ENCODE measurements at places on chromosomes 2 and 18. TPM values are rescaled to one million over a fixed set of nuclear protein-coding genes. Genes with fewer than 3 reads are reported as not detected.

DNA sequence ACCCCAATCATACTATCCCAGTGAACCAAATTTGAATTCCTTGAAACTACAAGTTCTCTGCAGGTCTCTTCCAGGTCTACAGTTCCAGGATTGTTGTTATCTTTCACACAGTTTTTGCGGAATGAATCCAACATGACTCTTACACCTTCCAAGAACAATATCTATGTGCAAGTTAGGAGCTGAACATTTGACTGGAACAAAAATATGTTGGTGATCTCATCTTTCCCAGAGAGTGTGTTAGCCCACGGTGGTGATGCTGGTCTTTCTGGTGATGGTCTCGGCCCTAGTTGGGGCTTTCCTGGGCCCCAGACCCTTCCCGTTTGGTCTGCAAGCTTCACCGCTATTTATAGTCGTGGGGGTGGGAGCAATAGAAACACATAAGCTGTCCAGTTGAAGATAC is 173.7 kb downstream of the TPGS2 start:
- H3K4me3 ChIP-seq: no peak overlapping the region
- no peaks in the 10 kb centered on the region for H3K27me3 ChIP-seq
- no peak overlapping the region for H3K27ac ChIP-seq
- no peaks in the 10 kb centered on the region for H3K4me1 ChIP-seq
- DNase-seq: no peak

GRCh38 chr2:148071351-148071750 is 50.5 kb downstream of the MBD5 start:
- no peaks in the 10 kb centered on the region for H3K36me3 ChIP-seq
- no peak overlapping the region for H3K27ac ChIP-seq
- no peak for DNase-seq

DPYSL5 gene
- total RNA-seq: 1.1 TPM

- no peaks in the 10 kb centered on the region for H3K4me1 ChIP-seq
- no peaks in the 10 kb centered on the region for H3K36me3 ChIP-seq
Measured at GRCh38 chr2:8361930-8362329, 319.9 kb upstream of the ID2 start.

DNA sequence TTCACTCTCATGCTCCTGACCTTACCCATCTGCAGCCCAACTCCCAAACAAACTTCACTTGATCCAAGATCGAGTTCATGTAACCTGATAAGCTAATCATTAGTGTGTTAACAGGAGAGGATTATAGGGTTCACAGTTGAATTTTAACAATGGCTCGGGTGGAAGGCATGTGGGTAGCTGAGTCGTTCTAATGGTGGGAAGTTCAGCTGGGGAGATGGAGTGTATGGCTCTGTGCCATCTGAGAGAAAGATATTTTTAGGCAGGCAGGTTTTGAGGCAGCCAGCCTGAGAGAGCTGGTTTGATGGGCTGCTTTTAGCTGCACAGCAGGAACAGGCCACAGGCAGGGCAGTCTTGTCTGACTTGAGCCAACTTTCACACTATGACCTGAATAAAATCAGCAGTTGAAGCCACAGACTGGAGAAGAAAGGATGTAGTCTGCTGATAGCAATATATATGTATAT is 17.7 kb upstream of the NFE2L2 start:
- peaks cover 33% of the 10 kb centered on the region for H3K4me1 ChIP-seq
- no peak overlapping the region for H3K27ac ChIP-seq
- H3K36me3 ChIP-seq: no peaks in the 10 kb centered on the region
- no peak overlapping the region for H3K4me3 ChIP-seq
- peak; percentile 54 for DNase-seq
- H3K27me3 ChIP-seq: no peaks in the 10 kb centered on the region
